ENCODE measurements at places on chromosomes 7 and 10.

DNA sequence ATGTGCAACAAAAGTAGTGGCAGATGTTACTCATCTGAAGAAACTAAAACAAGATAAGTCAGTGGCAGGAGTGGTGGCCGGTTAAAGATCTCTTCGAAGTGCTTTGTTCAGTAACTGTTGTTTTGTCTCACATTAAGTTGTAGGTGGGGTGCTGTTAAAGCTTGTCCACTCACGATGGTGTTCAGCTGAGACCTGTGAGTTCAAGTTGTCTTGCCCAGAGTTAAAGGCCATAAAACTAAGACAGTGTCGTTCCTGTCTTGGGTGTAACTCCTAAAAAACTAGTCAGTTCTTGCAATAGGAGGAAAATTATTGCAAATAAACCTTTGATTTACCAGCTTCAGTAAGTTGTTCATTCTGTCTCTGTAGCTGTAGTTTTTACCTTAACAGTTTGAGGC lies 857 bp upstream of the FOXP2 start:
- H3K4me1 ChIP-seq = peaks cover 11% of the 10 kb centered on the region
- no peaks in the 10 kb centered on the region for H3K36me3 ChIP-seq
- no peak overlapping the region for H3K4me3 ChIP-seq
- DNase-seq = no peak
- H3K27me3 ChIP-seq = no peaks in the 10 kb centered on the region

- no peak overlapping the region for H3K4me3 ChIP-seq
- peaks cover 2% of the 10 kb centered on the region for H3K4me1 ChIP-seq
- H3K36me3 ChIP-seq = no peaks in the 10 kb centered on the region
- DNase-seq = no peak
Observed at GRCh38 chr7:89023877-89024276, 228.3 kb upstream of the TEX47 start.

DNA sequence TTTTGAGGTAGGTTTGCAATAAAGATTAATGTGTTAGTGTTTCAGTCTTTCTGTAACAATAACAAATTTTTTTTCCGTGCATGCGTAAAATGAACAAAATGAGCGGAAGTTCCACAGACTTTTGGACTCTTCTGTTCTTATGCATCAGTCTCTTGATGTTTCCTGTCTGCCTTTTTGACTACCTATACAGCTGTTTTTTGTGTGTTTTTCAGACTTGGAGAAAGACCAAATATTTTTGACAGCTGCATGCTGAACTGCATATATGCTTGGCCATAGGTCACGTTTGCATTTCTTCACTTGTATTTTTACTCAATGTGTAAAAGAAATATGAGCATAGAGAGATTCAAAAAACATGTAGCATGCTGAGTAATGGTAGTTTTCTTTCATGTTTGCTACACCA lies 119.3 kb downstream of the BBS9 start:
- H3K4me3 ChIP-seq = no peak overlapping the region
- H3K27me3 ChIP-seq = no peaks in the 10 kb centered on the region
- no peaks in the 10 kb centered on the region for H3K36me3 ChIP-seq
- no peak overlapping the region for H3K27ac ChIP-seq

DNA sequence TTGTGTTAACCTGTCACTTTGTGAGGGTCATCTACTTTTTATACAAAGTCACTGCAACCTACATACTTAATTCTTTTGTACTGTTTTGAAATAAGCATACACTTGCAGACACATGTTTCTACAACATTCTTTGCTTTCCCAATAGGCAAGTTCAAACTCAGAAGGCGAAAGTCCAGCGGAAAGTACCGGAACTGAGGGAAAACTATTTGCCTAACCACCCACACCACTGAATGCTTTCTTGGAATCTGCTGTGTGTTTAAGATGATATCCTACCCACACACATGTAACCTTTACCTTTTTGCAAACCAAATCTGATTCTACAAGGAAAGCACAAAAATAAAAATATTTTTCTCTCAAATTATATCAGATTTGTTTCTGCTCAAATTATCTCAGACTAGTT lies 139.4 kb upstream of the AGR3 start:
- no peaks in the 10 kb centered on the region for H3K36me3 ChIP-seq
- no peaks in the 10 kb centered on the region for H3K4me1 ChIP-seq
- no peak overlapping the region for H3K4me3 ChIP-seq
- H3K27ac ChIP-seq = no peak overlapping the region
- H3K27me3 ChIP-seq = no peaks in the 10 kb centered on the region
- no peak for DNase-seq

DNA sequence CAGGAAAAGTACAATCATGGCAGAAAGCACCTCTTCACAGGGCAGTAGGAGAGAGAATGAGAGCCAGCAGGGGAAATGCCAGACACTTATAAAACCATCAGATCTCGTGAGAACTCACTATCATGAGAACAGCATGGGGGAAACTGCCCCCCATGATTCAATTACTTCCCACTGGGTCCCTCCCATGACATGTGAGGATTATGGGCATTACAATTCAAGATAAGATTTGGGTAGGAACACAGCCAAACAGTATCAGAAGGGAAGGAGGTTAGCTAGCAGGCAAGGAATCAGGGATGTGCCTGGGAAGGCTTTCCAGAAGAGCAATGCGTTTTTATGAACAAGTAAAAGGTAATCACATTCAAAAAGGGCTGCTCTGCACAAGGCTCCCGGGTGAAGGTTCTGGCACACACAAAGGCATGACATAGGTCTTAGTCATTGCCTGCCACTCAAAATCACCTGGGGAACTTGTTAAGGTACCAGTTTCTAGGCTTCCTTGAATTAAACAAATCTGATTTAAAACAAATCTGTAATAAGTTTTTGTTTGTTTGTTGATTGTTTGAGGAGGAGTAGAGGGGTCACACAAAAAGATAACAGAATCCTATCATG lies 40.9 kb downstream of the BMPER start:
- H3K27ac ChIP-seq = no peak overlapping the region
- peaks cover 1% of the 10 kb centered on the region for H3K4me1 ChIP-seq
- H3K4me3 ChIP-seq = no peak overlapping the region
- no peaks in the 10 kb centered on the region for H3K27me3 ChIP-seq
- peak; percentile 65 for DNase-seq

DNA sequence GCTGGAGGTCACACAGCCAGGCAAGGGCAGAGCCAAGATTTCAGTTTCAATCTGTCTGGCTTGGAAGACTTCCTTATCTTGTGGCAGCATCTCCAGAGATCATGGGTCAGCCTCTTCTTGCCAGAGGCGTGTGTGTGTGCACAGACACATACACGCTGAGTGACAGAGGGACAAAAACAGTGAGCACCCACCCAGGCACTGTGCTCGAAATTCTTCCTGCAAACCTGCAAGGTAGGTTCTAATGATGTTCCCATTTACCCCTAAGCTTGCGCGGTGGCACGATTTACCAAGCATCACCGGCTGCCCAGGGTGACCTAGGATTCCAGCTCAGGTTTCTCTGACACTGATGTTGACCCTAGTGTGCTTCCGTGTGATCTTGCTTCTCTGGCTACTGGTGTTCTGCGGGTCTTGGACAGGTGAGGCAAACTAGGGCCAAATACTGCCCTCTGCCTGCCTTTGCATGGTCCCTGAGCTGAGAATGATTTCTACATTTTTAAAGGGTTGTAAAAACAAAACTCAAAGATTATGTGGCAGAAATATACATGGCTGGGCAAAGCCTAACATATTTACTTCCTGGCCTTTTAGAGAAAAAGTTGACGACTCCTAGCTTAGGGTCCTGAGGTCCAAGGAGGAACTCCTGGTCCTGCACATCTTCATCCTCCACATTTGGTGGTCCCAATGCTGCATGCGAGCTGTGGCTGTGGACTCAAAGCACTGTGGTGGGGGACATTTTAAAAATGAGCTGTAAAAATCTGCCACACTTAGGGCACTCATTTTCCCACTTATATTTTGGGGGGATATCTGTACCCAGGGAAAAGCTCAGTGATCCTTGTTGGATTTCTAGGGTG lies 268.5 kb downstream of the RPS24 start:
- peak; percentile 57 for DNase-seq
- no peak overlapping the region for H3K27ac ChIP-seq
- H3K27me3 ChIP-seq = no peaks in the 10 kb centered on the region
- no peaks in the 10 kb centered on the region for H3K36me3 ChIP-seq
- peaks cover 5% of the 10 kb centered on the region for H3K4me1 ChIP-seq
- no peak overlapping the region for H3K4me3 ChIP-seq

DNA sequence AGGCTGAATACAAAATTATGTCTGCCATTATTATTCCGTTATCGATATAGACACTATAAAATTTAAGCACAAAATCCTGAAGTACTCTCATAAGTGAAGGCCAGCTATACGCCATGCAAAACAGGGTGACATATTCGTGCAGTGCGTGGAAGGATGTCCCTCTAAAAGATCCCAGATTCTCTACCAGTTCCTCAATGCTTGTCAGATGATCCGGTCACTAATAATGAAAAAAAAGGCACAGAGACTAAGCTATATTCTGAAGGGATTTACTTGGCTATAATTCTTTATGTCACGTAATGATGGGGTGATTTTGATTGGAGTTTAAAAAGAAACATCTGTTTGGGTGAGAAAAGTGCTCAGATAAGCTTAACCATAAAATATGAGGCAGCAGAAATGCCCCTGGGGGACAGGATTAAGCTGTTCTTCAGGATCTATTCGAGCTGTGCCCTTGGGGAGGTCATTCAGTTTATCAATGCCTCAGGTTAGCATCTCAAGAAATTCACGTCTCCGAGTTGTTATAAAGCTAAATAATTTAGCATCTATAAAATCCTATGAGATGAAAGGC lies 229.7 kb upstream of the PITRM1 start:
- no peaks in the 10 kb centered on the region for H3K27me3 ChIP-seq
- no peaks in the 10 kb centered on the region for H3K36me3 ChIP-seq
